ENCODE measurements at places on chromosomes 7 and 10.
A peak's percentile ranks its signal among the peaks of the same experiment; 100 is the strongest.

DNA sequence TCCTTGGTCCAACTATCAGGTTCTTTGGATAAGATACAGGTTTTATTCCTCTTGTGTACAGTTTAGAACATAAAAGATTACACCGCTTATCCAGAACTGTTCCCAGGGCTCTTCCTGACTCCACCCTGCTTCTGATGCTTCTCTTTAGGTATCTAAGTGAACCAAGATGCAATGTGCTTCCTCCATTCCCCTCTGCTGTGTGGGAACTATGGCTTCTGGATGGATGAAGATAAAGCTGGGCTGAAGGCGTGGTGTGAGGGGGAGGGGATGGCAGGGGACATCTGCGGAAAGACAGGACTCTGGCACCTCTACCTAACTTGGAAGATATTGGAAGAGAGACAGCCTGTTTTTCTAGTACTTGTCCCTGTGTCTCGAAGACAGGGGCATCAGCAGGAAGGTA lies 209.9 kb upstream of the TBX20 start:
- no peak for DNase-seq

GRCh38 chr7:128961030-128961659 lies 23.4 kb downstream of the IRF5 start:
- DNase-seq = no peak

GRCh38 chr10:73167458-73167782 lies 388 bp downstream of the ECD start:
- no peak for DNase-seq

- no peak for DNase-seq
These were observed 135.5 kb downstream of the CD36 start for GRCh38 chr7:80773787-80774508.

- no peak for DNase-seq
These were observed 107.2 kb downstream of the VPS41 start for GRCh38 chr7:38801786-38802185.

DNA sequence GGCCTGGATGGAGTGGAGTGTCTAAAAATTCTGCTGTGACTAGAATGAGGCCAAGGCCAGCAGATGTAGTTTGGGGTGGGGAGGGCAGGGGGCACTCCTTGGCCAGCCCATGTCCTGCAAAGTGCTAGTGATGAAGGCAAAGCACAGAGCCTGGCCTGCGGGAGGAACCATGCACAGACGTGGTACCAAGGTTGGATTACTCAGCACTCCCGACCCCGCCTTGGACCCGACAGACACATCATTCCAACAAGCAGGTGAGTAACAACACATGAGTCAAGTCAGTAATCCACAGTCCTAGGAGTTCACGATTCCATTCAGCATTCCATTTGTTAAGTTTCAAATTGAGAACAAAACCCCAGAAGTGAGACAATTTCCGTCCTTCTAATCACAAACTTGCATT lies 317.3 kb downstream of the TCERG1L start:
- peak; percentile 5 for DNase-seq

DNA sequence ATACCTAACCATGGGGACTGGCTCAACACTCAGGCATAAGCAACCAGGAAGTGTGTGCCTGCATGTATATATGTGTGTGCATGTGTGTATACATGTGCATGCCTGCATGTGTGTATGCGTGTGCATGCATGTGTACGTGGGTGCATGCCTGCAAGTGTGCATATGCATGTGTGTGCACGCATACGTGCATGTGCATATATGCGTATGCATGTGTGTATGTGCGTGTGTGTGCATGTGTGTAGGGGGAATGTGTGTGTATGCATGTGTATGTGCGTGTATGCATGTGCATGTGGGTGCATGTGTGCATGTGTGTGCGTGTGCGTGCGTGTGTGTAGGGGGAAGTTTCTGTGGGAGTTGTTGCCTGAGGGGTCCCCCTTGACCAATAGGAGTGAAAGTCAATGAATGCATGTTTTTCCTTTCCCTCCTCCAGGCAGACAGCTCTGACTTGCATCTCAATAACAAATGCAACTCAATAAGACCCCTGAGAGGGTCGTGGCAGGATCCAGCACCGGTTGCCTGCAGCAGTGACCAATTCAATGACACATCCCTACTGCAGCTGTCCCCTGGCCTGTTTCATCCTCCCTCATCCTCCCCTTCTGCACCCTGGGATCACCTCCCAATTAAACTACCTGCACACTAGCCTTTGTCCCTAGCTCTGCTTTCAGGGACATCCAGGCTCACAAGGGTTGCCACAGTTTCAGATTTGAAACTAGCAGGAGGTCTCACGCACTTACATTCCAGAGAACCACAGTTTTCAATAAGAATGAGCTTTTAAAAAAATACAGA lies 27.0 kb upstream of the FZD8 start:
- no peak for DNase-seq

Measured in testis (tissue), 5 donors.